Cerebellum (tissue), 4 donors: ENCODE measurements at places on chromosomes 16 and 17. TPM values are rescaled to one million over a fixed set of nuclear protein-coding genes. Genes with fewer than 3 reads are reported as not detected.

GRCh38 chr17:542943-543342 is 171.7 kb downstream of the VPS53 start:
- DNase-seq, result no peak

DNA sequence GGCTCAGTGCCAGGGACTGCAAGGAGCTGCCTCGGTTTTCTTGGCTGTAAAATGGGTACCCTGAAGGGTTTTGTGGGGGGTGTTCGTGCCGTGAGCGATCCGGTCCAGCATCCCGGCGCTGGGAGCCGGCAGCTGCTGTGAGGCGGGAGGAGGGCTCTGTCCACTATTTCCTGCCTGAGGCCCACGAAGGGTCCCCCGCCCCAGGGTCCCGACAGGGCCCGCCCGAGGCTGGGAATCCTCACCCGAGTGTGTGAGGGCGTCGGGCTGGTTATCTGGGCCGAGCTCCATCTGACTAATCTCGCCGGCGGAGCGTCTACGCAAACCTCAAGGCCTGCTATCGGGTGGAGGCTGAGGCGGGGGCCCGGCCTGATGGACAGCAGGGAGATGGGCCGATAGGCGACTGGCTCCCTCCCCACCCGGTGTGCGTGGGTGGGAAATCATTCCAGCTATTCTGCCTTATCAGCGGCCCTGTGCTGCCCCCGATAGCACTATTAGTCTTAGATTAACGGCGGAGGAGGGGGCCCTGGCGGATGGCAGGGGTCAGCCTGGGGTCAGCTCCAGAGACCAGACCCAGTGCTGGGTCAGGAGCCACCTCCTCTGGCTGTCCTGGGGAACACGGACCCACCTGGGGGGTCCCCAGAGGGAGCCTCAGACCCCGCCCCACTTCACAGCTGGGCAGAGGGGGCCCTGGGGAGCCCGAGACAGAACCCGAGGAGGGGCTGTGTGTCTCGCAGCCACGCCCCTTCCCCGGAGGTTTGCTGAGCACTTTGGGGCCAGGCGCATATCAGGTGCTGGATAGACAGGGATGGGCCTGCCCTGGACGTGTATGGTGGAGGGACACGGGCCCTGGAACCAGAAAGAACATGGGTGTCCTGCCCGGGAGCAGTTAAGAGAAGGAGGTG is 44.7 kb downstream of the ZFPM1 start:
- DNase-seq, result no peak

Gene KRTAP4-4
- not detected for total RNA-seq

Gene TBC1D28
- not detected for total RNA-seq

Gene NLK
- total RNA-seq, result 51.3 TPM

Gene CDRT15L2
- total RNA-seq, result not detected

- DNase-seq, result peak; percentile 83
These were observed at the start of gene CISD3 for GRCh38 chr17:38729886-38730525. Gene CISD3, plus strand, starts transcription at chr17:38730341. Its CDS starts 18 bp downstream, at chr17:38730359.

- no peak for DNase-seq
These were observed 641 bp upstream of the NT5C3B start for GRCh38 chr17:41836550-41837196.

Gene KRTAP4-6
- not detected for total RNA-seq

DNA sequence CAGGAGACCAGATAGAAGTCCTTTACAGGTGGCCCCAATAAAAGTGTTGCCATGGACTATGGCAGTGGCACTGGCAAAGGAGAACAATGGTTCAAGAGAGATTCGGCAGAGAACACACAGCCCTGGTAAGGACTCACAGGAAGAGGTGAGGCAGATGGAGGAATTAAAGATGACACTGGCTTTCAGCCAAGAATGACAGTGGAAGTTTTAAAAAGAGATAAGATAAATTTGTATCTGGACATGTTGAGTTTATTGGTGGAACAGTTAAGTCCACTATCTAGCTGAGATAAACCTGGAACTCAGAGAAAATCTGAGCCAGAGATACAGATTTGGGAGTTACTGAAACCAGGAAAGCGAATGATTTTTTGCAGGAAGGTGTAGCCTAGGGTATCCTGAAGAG is 20.1 kb downstream of the CMC2 start:
- no peak for DNase-seq

- no peak for DNase-seq
These were observed 10.4 kb downstream of the KPNB1 start for GRCh38 chr17:47660064-47660492.

DNA sequence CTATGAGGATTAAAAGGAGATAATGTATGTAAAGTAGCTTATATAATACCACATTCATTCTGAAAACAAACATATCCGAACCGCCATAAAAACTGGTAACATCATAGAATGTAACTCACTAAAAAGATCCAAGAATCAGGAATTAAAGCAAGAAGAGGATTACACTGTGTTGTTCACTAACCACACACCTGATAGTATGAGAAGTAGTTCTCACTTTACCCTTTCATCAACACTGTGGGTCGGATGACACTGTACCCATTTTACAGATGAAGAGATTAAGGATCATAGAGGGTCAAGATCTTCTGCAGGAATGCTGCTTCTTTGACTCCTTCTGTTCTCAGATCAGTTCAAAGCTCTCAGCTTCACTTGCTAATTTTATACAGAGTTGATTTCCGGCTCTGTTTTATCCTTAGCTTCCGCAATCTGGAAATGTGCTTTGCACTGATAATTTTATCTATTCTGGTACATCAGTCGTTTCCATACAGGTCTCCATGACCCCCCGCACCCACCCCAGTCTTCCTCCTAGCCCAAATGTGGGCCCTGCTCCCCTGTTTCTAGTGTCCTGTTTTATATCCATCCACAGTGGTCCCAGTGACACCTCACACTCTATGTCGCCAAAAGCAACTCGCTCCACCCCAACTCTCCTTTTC is 288.6 kb upstream of the CCL2 start:
- DNase-seq, result no peak

Gene PRR35
- 2.7 TPM for total RNA-seq

Gene ABCA10
- 5.2 TPM for total RNA-seq

Gene CIAPIN1
- 47.6 TPM for total RNA-seq

- no peak for DNase-seq
These were observed 6.0 kb downstream of the PPM1D start for GRCh38 chr17:60606036-60606435.

- peak; percentile 48 for DNase-seq
These were observed 225.1 kb upstream of the CA10 start for GRCh38 chr17:52383493-52384100.

DNA sequence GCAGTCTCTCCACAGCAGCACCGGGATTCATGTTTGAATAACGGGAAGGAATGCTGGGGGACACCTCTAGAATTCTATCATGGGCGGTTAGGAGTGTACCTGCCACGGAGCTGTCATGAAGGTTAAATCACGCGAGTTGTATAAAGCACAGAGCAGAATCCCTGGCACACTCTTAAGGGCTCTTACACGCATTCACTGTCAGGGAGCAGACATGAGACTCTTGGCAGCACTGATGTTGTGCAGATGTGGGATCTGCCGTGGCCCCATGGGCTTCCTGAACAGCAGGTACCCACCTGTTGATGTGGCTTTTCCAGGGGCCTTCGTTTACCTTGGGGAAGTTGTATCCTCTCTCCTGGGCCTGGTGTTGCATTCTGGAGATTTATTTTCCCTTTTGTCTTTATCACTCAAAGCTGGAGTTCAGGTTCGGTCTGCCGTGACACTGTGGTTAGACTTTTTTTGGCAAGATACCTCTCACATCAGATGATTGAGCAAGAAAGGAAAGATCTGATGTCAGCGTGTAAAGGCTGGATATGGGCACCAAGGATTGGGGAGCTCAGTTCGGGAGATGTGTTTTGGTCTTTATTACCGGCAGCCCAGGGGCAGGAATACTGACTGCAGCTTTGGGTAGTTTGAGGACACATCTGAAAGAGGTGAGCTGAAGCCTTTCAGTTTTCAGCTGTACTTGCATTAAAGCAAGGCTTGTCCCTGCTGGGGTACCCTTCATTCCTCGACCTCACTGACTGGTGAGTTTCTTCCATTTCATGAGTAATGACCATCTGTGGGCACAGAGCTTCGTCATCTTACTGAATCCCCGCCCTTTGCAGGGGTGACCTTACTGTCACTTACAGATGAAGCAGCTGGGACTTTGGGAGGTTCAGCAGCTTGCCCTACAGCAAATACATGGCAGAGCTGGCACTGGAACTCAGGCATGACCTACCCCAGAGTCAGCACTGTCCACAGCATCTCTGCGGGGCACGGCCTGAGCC is 19.3 kb downstream of the KNOP1 start:
- no peak for DNase-seq

- no peak for DNase-seq
These were observed 31.3 kb upstream of the TOX3 start for GRCh38 chr16:52578007-52578828.

DNA sequence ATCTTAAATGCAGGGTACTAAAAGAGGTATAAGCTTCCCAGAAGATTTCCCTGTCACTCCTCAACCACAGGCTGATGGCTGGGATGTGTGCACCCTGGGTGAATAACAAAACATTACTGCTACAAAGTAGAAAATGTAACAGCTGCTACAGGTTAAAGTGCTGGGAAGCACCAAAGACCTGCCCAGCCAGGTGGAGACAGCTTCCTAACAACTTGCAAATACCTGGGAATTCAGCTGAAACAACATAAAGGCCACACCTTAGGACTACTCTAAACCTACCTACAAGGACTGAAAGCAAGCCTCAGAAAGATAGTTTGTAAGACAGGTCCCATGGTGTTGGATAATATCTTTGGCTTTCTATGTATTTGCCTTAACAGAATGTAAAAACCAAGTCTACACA is 118.5 kb downstream of the CEP112 start:
- DNase-seq, result no peak

DNA sequence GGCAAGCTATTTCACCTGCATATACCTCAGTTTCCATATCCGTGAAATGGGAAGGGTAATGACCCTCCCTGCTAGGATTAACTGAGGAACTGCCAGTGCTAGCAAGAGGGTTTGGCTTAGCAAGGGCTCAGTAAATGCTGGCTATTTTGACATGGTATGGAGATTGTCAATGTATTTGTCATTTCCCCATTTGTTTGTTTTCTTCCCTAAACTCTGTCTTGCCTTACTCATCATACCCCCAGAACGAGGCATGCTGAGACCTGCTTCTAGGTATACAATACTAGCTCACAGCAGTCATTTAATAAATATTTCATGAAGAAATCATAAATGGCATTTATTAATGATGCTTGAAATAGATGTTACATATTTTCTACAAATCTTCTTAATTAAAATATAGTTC is 124.0 kb downstream of the DYNLRB2 start:
- no peak for DNase-seq

Gene ZFP90
- total RNA-seq, result 87.6 TPM

Gene C16orf96
- 0.18 TPM for total RNA-seq

Gene C1QL1
- total RNA-seq, result 4.3 TPM

Gene KRTAP17-1
- total RNA-seq, result not detected

DNA sequence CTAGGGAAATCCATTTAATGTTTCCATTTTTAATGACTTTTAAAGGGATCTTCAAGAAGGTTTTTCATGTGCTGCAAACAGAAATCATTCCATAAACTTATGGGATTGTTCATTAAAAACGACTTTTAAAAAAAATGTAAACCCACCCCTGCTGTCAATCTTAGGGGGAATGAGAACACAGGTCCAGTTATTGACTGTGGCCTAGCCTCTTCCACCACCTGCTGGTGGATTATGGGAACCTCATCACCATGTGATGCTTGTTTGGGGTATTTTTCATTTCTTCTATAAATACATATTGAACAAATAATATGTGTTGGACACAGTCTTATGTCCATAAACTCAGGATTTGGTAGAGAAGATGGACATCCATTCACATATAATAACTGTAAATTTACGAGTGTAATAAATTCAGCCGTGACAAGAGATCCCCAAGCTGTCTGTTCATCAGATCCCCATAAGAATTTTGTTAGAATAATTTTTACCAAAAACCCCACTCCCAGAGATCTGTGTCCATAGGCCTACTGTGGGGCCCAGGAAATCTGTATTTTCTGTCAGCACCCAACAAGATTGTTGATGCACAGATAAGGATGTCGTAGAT is 42.0 kb upstream of the TMC5 start:
- DNase-seq, result peak; percentile 49

Gene WSCD1
- 46.8 TPM for total RNA-seq

DNA sequence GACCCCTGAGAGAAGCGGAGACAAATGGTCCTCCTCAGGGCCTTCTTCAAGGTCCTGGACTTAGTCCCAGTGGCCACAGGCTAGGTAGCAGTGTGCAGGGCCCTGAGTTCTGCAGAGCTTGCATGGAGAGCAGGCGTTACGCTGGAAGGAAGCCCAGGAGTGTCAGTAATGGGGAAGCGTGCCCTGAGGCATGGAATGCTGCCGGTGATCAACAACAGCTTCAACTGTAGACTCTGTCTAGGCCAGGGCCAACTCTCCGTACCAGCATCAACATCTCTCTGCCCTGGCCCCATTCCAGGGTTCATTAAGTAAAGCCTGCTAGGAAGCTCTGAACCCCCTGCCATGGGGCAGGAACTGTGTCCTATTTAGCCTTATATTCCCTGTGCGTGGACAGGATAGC is 568 bp upstream of the TNK1 start:
- DNase-seq, result peak; percentile 45

DNA sequence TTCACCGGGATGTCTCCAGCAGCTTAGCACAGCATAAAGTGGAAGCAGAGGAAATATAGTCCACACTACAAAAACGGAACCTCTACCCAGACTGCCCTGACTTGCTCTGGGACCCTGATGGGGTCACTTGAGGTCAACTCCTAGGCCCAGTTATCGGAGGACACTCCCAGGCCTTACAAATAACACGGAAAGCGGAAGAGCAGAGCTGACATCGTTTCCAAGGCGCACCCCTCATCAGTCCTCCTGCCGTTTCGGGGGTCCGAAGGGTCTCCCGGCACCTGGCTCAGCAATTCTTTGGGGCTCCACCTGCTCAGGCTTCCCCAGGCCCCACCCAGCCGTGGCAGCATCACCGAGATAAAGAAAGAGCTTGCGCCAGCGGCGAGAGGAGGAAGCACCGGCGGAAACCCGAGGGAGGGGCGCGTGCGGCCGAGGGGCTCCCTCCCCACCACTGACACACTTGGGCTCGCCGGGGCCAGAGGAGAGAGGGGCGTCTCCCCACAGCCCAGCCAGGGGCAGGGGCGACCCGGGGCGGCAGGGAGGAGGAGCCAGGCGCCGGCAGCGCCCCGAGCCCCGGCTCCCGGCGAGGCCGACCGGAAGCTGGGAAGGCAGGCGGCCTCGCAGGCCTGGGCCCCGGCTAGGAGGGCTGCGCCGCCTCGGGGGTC is 727 bp downstream of the CORO7 start:
- DNase-seq, result peak; percentile 27

GRCh38 chr17:17892009-17892408 is 55.2 kb upstream of the SREBF1 start:
- no peak for DNase-seq

DNA sequence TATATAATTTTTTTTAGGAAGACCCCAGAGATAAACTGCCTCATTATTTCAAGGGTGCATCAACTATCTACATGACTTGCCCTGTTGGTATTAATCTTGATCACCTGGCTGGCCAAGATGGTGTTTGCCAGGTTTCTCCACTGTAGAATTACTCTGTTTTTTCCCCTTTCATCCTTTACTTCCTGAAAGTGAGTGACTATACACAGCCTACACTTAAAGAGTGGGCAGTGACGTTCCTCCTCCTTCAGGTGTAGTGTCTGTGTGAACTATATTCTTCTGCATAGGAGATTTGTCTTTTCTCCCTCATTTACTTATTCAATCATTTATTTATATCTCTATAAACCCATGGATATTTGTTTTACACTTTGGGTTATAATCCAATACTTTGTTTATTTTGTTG is 246.7 kb downstream of the IRF8 start:
- no peak for DNase-seq

- no peak for DNase-seq
These were observed 309.4 kb upstream of the XYLT1 start for GRCh38 chr16:17780181-17780580.

- DNase-seq, result no peak
These were observed 4.0 kb downstream of the SUPT4H1 start for GRCh38 chr17:58348038-58348437.

Gene DHX40
- total RNA-seq, result 63.4 TPM
